ENCODE measurements at places on chromosomes 5 and 9. TPM values are rescaled to one million over a fixed set of nuclear protein-coding genes. Genes with fewer than 3 reads are reported as not detected.
A peak's percentile ranks its signal among the peaks of the same experiment; 100 is the strongest.

Gene ADGRV1
- 1.2 TPM for polyA plus RNA-seq

Gene TMEFF1
- 0.81 TPM for polyA plus RNA-seq

Gene IL3
- not detected for polyA plus RNA-seq

Gene SPATA31A5
- polyA plus RNA-seq = not detected

Gene KCNV2
- polyA plus RNA-seq = 0.15 TPM

Gene FRRS1L
- 6.0 TPM for polyA plus RNA-seq

Gene MYOT
- 1,923 TPM for polyA plus RNA-seq

Gene MYMK
- polyA plus RNA-seq = 36.0 TPM

Gene GPSM1
- polyA plus RNA-seq = 45.9 TPM

Gene FOXD4L5
- not detected for polyA plus RNA-seq

Gene CD180
- polyA plus RNA-seq = 0.63 TPM

Gene SPATA31D4
- polyA plus RNA-seq = not detected

DNA sequence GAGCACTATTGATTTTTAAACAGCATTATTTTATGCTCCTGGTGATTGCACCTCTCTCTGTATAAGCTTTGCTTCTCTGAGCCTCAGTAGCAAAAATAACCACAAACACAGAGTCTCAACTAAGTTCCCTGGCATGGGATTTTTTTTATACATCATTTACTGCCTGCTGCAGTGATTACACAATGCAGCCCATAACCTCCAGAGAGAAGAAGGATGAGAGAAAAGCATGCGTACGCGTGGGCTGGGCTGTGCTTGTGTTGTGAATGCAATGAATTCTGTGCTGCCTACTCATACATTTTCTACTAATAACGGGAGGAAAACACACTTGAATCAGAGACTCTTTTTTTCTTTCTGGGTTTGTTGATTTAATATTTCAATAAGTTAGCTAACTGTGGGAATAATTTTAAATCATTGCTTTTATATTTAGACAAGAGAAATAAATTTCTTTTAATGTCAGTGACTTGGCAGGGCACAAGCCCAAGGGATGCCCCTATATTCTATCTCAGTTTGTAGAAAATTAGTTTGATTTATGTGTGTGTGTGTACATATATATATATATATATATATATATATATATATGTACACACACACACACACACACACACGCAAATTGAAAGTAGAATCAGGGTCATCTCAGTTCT, 351.5 kb downstream of the MED10 start:
- DNase-seq = peak; percentile 3

DNA sequence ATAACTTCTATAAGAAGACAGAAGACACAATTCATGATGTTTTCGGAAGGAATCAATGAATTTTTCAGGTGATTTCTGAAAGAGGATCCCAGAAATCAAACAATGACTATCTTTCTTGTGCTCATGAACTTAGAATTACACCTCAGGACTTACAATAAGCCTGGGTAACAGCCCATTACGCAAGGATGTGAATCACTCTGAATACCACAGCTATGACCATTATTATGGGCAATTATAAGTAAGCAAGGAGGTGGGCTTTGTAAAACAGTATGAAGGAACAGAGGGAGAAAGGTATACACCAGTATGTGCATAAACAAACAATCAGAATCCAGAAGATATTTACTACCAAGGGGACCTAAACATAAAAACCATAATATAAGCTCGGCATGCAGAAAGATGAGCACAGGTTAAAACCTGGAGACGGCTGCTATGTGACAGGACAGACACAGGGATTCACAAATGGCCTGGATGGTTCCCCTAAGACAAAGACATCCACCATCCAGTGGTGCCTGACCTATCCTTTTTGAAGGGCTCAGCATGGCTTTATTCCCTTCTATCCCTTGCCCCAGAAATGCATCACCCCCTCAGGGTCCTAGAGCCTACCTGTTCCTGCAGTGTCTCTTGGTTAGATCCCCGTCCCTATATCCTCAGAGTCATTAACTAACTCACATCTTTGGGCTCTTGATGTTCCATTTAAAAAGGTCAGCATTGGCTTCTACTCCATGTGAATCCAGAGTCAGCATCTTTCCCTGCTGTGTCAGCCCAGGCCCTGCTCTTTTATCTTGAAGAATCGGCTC, 21.8 kb upstream of the PPP2CA start:
- no peak for DNase-seq

DNA sequence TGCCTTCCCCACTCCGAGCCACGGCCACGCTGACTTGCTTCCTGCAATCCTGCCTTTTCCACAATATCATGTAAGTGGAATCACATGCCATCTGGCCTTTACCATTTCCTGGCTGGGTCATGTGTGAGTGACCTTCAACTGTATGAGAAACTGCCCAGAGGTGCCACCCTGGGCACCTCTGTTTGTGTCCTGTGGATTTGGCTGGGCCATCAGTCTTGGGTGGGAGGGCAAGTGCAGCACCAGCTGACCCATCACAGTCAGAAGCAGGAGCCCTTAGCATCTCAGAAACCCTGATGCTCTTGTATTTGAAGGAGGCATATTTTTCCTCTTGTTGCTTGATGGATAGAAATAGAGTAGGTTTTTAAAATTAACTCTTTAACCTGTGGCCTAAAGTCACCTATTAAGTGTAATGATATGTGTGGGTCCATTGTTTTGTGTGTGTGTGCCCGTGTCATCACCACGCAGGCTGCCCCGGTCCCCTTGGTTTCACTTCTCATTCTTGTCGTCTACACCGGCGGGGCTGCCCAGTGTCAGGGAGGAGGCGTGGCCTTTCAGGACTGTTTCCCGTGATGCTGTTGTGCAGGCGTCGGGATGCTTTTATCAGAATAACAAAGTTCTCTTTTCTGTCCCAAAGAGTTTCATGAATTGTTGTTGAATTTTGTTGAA, 52.1 kb upstream of the CACNA1B start:
- DNase-seq = no peak

- DNase-seq = no peak
Observed at GRCh38 chr5:98975223-98975622, 46.4 kb upstream of the CHD1 start.

GRCh38 chr9:78930281-78930680, 633.4 kb downstream of the PSAT1 start:
- no peak for DNase-seq

DNA sequence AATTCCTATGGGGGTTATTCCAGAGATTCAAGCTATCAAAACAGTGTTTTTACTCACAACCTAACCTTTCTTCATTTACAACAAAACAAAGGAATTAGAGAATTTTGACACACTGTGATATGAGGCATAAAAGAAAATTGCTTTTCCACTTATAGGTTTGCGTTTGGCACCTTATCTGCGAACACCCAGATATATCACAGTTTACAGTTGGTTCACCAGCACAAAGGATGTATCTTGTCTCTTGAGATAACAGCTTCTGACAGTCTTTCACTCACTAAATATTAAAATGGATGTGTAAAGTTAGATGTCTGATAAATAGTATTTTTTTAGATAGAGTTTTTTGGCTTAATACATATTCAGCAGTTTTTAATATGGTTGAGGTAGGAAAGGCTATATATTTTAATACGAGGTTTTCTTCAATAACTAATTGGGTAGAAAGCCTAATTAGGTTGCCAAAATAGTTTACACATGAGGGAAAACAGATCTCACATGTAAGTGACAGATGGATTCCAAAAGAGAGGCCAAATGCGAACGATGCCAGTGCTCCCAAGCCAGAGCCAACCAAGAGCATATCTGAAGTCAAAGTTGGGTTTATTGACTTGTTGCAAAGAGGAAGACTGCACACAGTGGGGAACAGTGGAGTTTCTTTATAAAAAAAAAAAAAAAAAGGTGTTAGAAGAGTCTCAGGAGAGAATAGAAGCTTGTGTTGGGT, 1495.2 kb downstream of the MAT2B start:
- DNase-seq = no peak

GRCh38 chr9:130711469-130711868, 17.9 kb downstream of the EXOSC2 start:
- no peak for DNase-seq

GRCh38 chr9:70435948-70436347, 21.5 kb upstream of the KLF9 start:
- peak; percentile 74 for DNase-seq

DNA sequence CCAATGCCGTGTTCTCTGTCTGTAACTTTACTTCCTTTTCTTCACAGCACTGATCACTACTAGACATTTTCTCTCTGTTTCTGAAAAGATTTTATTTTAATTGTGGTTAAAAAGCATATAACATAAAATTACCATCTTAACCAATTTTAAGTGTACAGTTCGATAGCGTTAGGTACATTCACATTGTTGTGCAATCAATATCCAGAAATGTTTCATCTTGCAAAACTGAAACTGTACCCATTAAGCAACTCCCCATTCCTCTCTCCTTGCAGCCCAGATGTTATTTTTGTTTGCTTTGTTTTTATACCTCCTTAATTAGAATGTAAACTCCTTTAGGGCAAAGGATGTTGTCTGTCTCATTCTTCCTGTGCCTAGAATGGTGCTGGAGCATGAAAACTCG, 47.5 kb downstream of the COL27A1 start:
- DNase-seq = no peak

- DNase-seq = no peak
Observed at GRCh38 chr5:62722360-62722759, 143.7 kb downstream of the LRRC70 start.

DNA sequence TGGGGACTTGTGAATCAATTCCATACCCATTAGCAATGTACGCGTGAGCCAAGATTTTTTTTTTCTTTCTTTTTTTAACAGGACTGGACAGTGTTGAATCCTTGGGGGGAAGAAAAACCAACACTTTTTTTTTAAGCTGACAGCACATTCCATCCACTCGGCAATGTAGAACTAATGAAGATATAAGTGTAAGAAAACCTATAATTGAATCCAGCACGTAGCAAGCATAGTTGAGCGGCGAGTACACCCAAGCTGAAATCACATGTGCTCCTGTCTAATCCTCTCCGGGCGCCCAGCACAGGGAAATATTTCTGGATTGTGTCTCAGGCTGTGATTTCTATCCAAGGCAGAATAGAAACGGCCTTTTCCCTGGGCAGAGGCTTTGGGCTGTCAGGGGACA, 118.2 kb downstream of the BOD1 start:
- DNase-seq = no peak

DNA sequence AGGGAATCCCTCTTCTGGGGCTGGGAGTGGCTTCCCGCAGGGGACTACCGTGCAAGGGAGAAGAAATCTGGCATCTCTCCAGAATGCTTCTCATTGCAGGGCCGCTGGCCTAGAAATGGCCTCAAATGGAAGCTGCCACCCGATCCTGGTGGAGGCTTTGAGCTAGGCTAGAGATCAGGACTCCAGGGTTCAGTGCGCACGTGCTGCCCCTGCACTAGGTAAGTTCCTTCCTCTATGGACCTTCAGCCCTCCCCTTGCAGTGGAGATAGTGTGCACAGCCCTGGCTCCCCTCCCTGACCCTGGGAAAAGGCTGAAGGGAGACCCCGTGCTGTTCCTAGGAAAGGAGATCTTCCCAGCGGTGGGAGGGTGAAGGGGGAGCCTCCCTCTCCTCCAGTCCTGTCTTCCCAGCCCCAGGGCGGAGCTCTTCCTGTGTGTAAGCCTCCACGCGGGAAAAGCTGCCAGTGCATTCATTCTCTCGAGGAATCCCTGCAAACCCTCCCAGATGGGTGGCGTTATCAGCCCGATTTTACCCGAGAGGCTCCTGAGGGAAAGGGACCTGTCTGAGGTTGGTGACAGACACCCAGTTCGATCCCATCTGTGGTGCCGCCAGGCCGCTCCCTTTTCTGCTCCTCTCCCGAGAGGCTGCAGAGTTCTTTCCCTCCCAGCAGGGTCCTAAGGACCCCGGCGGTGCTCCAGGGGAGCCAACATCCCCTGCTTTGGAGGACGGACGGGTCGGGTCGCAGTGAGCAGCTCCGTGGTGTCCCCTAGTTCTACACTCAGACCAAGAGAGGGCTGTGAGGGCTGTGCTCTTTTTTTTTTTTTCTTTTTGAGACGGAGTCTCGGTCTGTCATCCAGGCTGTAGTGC, 1.4 kb upstream of the CERCAM start:
- DNase-seq = no peak

- no peak for DNase-seq
Observed at GRCh38 chr9:112065806-112066606, 109.1 kb downstream of the SUSD1 start.

GRCh38 chr9:14525856-14526255, 167.4 kb downstream of the ZDHHC21 start:
- DNase-seq = no peak

GRCh38 chr9:32161720-32162119, 222.7 kb upstream of the ACO1 start:
- no peak for DNase-seq

GRCh38 chr9:123996731-123997421, 14.7 kb upstream of the LHX2 start:
- no peak for DNase-seq

- peak; percentile 70 for DNase-seq
Observed at GRCh38 chr9:12702160-12702758, 9.1 kb downstream of the TYRP1 start.

DNA sequence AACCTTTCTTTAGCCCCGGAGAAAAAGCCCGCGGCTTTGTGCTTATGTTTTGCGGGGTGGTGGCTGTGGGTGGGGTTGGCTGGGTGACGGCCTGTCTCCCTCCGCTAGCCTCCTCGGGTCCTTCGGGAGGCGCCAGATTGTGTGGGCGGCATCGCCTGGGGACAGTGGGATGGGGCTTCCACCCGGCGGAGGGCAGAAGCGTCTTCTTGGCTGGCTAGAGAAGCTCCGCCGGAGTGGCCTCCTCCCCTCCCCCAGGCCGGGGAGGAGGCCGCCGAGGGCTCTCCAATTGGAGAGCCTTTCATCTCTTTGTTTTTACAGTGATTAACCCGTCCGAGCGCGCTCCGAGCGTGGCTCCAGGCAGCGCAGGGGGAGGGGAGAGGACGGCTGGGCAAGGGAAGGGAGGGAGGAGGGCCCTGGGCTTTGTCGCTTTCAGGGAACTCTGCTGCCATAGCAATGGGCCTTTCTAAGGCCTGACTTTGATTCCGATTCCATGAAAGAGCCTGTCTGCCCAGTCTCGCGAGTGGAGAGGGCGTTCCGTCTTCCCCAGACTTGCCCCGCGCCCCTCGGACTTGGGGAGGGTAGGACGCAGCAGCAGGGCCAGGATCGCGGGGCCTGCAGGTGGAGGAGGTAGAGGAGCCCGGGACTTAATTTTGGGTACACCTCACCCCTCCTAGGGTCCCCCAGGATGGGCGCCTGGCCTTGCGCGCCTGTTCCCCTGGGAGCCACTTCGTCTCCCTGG, 36.7 kb upstream of the TIFAB start:
- DNase-seq = no peak

GRCh38 chr5:51278539-51278938, 104.7 kb upstream of the ISL1 start:
- DNase-seq = no peak

- DNase-seq = no peak
Observed at GRCh38 chr5:35228310-35228709, 2.0 kb downstream of the PRLR start.

GRCh38 chr9:5231212-5231611, at the start of gene INSL4:
Gene INSL4 (plus strand): TSS chr9:5231419. CDS start chr9:5231524, 105 bp downstream.
- DNase-seq = no peak

- DNase-seq = no peak
Observed at GRCh38 chr9:91416096-91416712, 7.4 kb downstream of the NFIL3 start.

DNA sequence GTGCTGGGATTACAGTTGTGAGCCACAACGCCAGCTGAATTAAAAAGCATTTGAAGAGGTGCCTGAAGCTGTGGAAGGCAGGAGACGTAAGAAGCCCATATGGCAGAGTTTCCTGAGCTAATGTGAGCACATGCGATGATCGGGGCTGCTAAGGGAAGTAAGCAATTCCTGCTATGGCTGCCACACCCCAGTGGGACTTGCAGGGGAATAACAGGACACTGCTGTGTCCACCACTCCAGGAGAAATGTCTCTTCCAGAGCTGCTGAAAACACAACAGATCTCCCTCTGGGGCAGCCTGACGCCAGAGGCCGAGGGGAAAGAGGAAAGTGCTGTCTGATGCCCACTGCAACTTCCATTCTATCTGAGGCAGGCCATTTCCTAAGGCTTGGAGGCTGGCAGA, 46.2 kb upstream of the ANKRD55 start:
- no peak for DNase-seq

Measured in muscle of arm (tissue), 14 donors.